ENCODE measurements at places on chromosomes 7 and 10.

DNA sequence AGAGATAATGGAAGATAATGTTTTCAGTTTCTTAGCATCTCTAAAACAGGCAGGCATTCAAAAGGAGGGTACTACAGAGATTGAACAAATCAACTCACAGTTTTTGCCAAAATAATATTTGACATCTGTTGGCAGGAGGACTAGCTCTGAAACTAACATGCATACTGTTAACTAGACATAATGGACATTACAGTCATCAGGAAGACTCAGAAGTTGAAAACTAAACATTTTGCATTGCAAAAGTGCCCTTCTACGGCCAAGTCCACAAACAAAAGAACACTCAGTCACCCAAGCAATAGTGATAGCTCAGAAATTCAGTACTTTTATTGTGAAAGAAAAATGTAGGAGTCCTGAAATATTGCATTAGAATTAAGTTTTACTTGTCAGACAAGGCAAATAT is 399.0 kb downstream of the HGF start:
- DNase-seq, result no peak

DNA sequence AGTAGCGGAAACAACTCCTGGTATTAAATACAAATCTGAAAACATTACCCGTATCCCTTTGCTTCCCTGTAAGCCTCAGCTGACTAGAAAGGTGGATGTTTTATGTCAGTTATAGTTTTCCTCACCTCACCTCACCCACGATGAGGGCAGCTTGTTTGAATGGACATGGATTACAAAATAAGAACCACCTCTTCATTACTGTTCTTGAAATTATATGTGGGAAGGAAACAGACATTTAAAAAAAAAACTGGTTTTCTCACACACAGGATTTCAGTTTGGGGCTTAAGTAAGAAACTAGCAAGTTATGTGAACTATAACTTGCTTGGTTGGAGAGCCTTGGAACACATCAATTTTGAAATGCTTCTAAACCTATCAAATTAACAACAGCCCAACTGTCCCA is 232.9 kb upstream of the CCDC6 start:
- DNase-seq, result no peak

GRCh38 chr10:79274279-79275104 is 72.8 kb upstream of the PPIF start:
- DNase-seq, result no peak

DNA sequence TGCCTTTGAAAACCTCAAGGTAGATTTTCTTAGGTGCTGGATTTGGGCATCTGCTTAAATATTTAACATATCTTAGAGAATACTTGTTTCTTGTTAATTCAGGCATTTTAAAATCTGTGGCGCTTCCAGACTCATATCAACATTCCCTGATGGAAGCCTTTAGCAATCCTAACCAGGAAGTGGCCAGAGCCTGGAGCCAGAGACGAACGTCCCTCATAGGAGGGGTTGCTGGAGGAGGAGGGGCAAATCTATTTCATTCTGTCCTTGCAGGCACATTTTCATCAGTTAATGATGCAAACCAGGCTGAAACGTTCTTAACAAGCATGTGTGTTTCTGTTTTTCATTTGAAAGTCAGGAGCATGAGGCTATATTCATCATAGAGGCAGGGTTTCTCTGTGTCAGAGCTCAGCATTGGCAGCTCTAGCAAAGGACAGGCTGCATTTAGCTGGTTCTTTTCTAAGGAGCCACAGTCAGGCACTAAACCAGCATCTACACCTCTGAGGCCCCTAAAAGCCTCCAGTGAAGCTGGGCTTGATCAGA is 17.8 kb upstream of the IFIT2 start:
- DNase-seq, result no peak

- no peak for DNase-seq
These were observed 172.6 kb upstream of the TNRC18 start for GRCh38 chr7:5596046-5596895.

DNA sequence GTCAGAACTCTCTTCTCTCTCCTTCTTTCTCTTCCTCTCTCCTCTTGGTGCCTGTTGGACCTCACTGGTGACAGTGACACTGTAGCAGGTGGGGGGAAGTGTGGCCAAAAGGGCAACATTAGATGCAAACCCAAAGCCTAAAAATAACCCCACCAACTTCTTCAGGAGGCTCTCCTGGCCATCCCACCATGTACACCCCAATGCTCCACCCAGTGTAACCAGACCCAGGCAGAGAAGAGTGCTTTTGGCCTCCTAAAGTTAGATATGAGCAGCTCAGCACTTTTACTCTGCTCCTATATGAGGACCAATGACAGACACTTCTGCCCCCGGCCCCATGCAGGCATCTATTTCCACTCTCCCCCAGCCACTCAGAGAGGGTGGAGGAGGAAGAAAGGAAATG is 5.5 kb downstream of the MYOZ1 start:
- DNase-seq, result no peak

DNA sequence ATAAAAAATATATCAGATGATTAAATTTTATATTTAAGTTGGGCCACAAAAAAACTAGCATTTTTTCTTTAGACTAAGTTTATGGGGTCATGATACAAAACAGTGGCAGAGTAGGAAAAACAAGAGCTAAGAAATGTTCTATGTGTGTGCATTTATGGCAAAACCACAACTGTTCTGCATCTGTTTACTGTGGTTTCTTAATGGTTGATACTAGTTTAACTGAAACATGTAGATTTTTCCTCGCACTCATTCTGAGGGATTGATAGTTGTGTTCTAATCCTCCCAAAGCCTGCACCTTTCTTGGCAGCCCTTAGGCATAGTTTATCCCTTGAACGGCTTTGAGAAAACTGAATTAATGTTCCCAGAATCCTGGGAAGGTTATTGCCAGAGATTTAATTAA is 66.6 kb upstream of the PHYHIPL start:
- no peak for DNase-seq

DNA sequence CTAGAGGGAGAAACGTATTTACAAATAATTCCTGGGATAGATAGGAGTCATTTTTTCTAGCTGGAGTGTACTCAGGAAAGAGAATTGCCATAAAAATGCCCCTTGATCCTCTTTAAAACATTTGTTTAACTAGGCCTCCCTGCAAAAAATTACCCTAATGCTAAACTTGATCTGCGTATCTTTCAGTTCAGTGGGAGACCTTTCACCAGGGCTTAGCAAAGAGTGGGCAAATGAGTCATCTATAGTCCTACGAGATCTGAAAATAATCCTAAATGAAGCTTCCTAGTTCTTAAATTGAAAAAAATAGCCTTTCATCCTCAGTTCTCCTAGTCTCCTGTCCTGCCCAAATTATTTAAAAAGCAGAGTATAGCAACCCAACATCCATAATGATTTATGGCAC is 198.6 kb upstream of the FRMD4A start:
- no peak for DNase-seq

GRCh38 chr7:75986147-75986781 is 8.1 kb downstream of the TMEM120A start:
- DNase-seq, result no peak

DNA sequence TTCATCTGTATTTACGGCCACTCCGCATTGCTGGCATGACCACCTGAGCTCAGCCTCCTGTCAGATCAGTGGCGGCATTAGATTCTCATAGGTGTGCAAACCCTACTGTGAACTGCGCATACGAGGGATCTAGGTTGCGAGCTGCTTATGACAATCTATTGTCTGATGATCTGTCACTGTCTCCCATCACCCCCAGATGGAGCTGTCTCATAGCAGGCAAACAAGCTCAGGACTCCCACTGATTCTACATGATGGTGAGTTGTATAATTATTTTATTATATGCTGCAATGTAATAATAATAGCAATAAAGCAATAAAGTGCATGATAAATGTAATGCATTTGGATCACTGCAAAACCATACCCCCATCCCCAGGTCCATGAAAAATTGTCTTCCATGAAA is 1172.9 kb upstream of the AUTS2 start:
- no peak for DNase-seq

DNA sequence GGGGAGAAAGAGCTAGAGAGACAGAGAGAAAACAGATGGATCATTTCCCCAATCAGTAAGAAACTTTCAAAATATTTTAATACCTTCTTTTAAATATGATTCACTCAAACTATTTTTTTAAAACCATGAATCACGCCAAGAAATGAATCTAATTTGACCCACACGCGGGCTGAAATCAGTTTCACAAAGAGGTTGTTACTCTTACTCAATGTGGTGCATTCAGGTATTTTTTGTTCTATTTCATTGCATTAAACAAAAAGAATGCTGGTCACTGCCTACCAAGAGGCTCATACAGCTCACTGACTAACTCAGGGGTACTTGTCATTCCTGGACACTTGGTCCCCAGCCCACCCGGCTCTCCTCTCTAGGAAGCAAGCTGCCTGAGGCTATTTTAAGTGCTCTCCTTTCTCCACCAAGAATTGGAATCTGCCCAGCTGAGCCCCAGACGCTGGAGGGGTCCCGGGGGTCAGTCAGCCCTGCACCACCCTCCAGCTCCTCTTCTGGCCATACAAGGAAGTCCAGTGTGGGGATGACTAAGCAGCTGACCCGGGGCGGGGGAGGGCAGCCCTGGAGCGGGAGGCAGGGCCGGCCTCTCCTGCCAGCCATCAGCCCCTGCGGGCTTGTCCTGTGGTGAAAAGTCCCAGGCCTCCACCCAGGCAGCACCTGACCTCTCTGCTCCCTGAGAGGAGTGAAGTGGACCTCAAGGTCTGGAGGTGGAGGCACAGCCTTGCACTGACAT is 21.7 kb upstream of the PFKP start:
- peak; percentile 61 for DNase-seq

DNA sequence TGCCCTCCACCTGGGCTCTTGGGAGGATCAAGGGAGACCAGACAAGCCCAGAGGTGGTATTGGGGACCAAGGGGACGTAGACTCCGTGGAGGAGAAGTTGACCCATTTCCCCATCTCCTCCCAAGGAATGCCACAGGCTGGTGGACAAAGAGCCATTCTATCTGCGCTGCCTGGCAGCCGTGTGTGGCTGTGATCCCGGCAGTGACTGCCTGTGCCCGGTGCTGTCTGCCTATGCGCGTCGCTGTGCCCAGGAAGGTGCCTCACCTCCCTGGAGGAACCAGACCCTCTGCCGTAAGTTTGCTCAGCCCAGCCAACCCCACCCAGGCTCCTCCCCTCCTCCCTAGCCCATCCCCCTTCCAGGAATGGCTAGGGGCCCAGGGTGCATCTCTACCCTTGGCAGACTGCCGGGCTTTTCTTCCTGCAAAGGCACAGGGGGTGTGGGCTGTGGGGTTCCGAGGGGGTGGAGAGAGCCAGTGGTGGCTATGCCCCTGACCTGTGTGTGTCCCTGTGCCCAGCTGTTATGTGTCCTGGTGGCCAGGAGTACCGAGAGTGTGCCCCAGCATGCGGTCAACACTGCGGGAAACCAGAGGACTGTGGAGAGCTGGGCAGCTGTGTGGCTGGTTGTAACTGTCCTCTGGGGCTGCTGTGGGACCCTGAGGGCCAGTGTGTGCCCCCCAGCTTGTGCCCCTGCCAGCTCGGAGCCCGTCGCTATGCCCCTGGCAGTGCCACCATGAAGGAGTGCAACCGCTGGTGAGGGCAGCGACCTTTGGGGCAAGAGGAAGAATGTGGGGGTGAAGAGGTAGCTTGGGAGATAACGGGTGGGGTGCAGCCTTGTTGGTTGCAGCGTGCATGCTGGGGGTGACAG is 10.2 kb upstream of the ZNF467 start:
- no peak for DNase-seq

- no peak for DNase-seq
These were observed 119.8 kb downstream of the FAM107B start for GRCh38 chr10:14654821-14655382.

DNA sequence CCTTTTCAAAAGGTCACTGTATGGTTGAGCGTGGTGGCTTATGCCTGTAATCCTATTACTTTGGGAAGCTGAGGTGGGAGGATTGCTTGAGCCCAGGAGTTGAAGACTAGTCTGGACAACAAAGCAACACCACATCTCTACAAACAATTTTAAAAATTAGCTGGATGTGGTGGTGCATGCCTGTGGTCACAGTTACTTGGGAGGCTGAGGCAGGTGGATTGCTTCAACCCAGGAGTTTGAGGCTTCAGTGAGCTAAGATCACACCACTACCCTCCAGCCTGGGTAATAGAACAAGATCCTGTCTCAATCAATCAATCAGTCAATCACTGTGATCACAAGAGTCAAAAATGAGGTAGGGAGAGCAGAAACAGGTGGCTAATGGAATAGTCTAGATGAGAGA is 97.0 kb downstream of the SUGCT start:
- no peak for DNase-seq

DNA sequence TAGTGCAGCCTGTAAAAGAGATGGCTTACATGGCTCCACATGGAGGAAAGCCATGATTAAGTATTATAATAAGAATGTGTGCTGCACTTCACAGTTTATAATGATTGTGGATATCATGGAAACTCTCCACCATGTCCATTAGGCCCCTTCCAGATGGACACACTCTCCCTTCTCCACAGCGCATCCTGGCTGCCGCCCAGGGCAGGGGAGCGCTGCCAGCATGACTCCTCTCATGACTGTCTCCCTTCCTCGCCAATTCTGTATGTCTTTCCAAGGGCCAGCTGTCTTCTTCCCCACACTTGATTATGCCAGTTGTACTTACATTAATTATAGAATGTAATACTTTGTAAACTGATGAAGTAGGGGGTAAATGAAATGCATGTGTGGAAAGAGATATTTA is 259.3 kb upstream of the TMEM72 start:
- DNase-seq, result no peak

GRCh38 chr7:19146699-19147098 is 1.5 kb upstream of the FERD3L start:
- peak; percentile 44 for DNase-seq

GRCh38 chr10:12358863-12359564 is 9.7 kb downstream of the CAMK1D start:
- DNase-seq, result no peak

GRCh38 chr10:6973899-6974298 is 393.8 kb upstream of the PRKCQ start:
- DNase-seq, result no peak

DNA sequence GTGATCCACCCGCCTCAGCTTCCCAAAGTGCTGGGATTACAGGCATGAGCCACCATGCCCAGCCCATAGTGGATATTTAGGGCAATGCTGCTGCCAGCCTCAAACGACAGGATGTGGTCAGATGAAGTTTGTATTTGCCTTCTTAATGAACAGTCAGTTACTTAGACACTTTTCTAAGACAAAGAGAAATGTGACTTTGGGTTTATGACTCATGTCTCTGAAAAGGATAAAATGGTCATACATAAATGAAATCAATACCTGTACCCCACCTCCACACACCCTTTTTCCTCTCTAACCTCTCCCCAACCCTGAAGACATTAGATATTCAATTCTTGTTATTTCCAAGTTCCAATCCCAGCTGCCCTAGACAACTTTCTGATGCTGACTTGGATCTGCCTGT is 109.3 kb upstream of the INSIG1 start:
- no peak for DNase-seq

Measured in neuronal stem cell (in vitro differentiated cells).